ENCODE measurements at places on chromosomes 11 and 22.

DNA sequence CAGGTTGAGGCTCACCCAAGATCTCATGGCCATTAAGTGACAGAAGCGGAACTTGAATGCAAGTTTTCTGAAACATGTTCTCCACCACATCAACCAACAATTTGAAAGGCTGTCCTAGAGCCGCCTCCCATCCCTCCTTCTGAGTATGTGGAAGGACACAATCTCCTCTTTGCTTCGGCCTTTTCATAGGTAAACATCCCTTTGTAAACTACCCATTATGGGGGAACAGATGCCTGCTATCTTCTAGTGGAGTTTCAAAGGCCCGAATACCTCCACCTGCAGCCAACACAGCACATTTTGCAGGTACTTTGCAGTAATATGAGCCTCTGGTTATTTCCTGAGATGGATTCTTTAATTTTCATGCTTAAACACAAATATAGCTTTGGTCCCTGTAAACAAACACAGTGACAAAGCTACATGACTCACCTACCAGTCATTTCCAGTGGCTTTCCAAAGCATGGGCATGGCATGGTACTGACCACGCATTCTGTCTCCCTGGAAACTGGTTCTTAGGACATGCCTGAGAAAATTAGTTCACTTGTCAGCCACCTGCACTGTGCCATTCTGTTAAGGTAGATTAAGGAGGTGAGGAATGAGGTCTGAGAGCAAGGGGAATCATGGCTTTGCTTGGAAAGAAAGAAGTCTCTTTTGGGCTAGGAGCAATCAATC lies 60.2 kb downstream of the EHF start:
- DNase-seq = no peak

DNA sequence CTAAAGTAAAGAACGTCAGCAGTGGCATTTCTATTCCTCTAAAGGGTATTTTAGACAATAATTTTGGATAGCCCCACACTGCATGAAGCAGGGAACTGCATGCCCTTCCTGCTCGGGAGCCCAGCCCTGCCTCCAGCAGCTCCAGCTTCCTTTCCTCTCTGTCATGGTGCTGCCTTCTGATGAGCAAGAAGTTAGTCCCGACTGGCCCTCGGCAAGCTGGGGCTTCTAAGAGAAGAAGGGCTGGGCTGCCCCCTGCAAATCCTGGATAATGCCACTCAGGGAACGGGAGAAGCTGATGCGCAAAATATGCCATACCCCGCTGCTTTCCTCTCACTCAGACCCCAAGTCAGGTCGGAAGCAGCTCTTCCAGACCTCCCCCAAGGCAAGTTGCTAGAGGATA lies 296.4 kb downstream of the ETS1 start:
- no peak for DNase-seq

DNA sequence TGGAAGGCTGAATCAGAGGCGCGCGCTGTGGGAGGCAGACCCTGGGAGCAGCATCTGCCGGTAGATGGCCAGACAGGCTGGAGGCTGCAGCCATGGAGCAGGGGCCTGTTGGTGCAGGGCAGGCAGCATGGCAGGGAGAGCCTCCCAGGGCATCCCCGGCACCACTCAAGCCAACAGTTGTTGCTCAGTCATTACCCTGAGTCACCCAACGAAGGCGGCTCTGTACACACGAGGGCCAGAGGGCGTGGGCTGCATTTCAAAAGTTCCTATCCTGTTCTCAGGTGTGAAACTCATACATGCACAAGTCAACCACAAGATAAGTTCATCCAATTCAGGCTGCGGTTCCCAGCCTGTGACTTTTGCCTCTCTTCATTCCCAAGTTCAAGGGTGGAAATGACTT lies 2.6 kb downstream of the ANO1 start:
- no peak for DNase-seq

GRCh38 chr11:134469627-134470026 lies 57.6 kb upstream of the B3GAT1 start:
- no peak for DNase-seq

DNA sequence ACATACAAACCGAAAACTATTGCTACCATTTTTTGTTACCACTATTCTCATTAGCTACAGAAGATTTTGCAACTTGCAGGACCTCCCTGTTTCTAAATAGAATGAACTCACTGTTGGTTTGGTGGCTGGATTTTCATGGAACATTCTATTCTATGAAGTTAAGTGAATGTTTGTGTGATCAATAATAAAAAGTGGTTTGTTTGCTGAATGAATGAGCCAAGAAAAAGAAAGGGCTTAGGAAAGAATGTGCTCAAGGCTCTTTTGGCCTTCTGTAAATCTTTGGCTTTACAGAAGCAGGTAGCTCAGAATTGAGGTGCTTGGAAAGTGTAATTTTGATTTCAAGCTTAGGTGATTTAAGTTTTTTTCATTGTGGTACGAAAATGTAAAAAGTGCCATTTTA lies 5.9 kb upstream of the SCGB1D2 start:
- no peak for DNase-seq
